ENCODE measurements at places on chromosomes 2 and 18. TPM values are rescaled to one million over a fixed set of nuclear protein-coding genes. Genes with fewer than 3 reads are reported as not detected.

CENPA gene
- not detected for total RNA-seq

GRCh38 chr2:46460241-46460921, 19.0 kb upstream of the TMEM247 start:
- peak; percentile 58 for DNase-seq
- no peaks in the 10 kb centered on the region for H3K36me3 ChIP-seq
- peak overlapping the region; percentile 66 for H3K27ac ChIP-seq
- no peaks in the 10 kb centered on the region for H3K27me3 ChIP-seq
- H3K4me3 ChIP-seq, result no peak overlapping the region
- peaks cover 15% of the 10 kb centered on the region for H3K4me1 ChIP-seq

GRCh38 chr2:119440873-119441272, 9.2 kb downstream of the TMEM37 start:
- H3K27ac ChIP-seq, result no peak overlapping the region
- no peaks in the 10 kb centered on the region for H3K36me3 ChIP-seq

- H3K4me1 ChIP-seq, result no peaks in the 10 kb centered on the region
- no peak overlapping the region for H3K4me3 ChIP-seq
- no peaks in the 10 kb centered on the region for H3K36me3 ChIP-seq
- no peak for DNase-seq
- H3K27me3 ChIP-seq, result no peaks in the 10 kb centered on the region
- no peak overlapping the region for H3K27ac ChIP-seq
Observed at GRCh38 chr2:163210430-163210918, 371.9 kb upstream of the KCNH7 start.

All from thyroid gland (tissue), 4 donors.